Stimulated activated CD8-positive, alpha-beta memory T cell treated with anti-CD3 and anti-CD28 coated beads, Interleukin-7, amount 100 ng/mL, for 48 hours (primary cell): ENCODE measurements at places on chromosomes 3 and 15.

- no peak for DNase-seq
These were observed 123.8 kb downstream of the ISL2 start for GRCh38 chr15:76460347-76460746.

- no peak for DNase-seq
These were observed 4.3 kb downstream of the IRAK2 start for GRCh38 chr3:10169000-10169496.

DNA sequence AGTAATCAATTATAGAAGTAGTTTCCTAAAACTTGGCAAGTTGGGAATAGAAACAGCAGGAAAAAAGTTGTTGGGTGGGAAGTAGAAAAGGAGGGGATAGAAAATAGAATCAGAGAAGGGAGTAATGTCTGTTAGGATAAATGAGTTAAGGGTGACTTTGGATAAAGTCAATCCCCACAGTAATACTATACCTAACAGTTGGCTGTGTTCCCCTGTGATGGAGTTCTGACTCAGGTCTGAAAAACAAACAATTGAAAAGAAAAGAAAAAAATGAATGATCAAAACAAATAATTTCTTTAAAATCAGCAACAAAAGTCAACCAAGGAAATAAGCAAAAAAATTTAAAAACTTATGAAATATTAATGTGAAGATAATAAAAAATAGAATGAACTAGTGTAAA lies 50.3 kb downstream of the EMC4 start:
- DNase-seq, result no peak

GRCh38 chr3:165359005-165359404 lies 162.8 kb upstream of the SLITRK3 start:
- no peak for DNase-seq

DNA sequence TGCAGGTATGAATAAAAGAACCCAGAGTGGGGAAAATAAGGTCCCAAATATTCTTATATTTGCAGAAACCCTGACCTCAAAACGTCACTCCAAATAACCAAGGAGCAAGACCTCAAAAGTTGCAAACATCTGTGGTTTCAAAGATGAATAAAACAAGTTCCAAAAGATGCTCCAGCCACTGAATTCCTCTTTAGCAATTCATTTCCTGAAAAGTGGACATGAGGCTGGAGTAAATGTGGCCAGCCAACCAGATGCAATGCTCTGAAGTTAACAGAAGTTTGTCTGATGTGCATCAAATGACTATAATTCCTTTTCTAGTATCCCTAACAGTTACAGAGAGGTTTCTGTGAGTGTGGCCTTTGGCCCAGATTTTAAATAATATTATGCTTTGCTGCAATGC lies 71.2 kb upstream of the WNT5A start:
- DNase-seq, result no peak
